ENCODE measurements at places on chromosomes 11 and 22.

- ATAC-seq, result no peak
These were observed 34.8 kb downstream of the TSG101 start for GRCh38 chr11:18491924-18492323.

DNA sequence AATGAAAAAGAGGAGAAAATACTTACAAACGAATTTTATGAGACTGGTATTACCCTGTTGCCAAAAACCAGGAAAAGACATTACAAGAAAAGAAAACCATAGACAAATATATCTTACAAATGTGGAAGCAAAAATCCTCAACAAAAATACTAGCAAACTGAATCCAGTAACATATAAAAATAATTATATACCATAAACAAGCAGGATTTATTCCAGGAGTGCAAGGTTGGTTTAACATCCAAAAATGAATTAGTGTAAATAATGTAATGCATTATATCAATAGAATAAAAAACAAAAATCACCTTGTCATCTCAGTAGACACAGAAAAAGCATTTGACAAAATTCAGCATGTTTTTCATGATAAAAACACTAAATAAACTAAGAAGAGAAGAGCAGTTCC lies 7.3 kb downstream of the NF2 start:
- no peak for ATAC-seq

GRCh38 chr22:38870791-38871359 lies 1.1 kb downstream of the CBX6 start:
- ATAC-seq, result no peak

- ATAC-seq, result no peak
These were observed 114.3 kb downstream of the PHF21B start for GRCh38 chr22:44895296-44896055.

DNA sequence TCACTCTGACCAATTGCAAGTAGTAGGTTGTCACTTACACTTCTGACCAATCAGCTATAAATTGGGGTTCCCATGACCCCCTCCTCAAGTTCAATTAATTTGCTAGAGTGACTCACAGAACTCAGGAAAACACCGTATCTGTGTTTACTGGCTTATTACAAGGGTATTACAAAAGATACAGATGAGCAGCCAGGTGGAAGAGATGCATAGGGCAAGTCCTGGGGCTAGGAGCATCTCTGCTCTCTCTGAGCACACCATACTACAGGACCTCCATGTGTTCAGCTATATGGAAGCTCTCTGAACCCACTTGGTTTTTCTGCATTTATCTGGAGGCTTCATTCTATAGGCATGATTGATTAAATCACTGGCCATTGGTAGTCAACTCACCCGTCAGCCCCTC lies 11.3 kb upstream of the GRK3 start:
- ATAC-seq, result no peak

DNA sequence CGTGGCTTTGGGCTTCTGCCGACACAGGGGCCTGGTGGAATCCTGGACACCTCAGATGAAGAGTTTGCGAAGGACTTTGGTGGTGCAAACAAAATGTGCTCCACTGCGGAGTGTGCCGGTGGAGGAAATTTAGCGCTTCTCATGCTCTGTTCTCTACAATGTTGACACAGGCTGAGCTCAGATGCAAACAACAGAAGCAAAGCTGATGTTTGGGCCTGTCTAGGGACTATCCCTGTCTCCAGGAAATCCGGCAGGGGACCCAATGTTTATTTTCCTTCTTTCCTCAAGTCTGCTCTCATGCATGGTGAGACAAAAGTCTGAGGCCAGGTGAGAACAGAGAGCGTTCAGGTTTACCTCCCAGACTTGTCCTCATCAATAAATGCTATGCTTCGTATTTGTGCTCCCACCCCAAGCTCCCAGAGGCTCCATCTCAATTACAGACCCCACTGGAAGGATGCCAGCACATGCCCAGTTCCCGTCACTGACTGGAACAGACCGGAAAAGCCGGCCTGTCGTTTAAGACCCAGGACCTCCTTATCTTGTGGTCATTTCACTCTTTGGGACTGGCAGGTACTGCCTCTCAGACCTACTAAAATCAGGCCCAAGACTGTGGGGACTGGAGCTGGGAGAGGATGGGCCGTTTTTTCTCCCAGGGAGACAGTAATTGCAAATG lies 105.7 kb upstream of the B3GAT1 start:
- ATAC-seq, result no peak

- no peak for ATAC-seq
These were observed 44.9 kb downstream of the IGLL5 start for GRCh38 chr22:22932512-22932941.

- ATAC-seq, result no peak
These were observed 720.1 kb downstream of the DLG2 start for GRCh38 chr11:84906995-84907394.

GRCh38 chr22:36966851-36967540 lies 52.3 kb downstream of the TST start:
- ATAC-seq, result no peak

GRCh38 chr11:32885556-32885955 lies 7.1 kb upstream of the QSER1 start:
- ATAC-seq, result no peak

DNA sequence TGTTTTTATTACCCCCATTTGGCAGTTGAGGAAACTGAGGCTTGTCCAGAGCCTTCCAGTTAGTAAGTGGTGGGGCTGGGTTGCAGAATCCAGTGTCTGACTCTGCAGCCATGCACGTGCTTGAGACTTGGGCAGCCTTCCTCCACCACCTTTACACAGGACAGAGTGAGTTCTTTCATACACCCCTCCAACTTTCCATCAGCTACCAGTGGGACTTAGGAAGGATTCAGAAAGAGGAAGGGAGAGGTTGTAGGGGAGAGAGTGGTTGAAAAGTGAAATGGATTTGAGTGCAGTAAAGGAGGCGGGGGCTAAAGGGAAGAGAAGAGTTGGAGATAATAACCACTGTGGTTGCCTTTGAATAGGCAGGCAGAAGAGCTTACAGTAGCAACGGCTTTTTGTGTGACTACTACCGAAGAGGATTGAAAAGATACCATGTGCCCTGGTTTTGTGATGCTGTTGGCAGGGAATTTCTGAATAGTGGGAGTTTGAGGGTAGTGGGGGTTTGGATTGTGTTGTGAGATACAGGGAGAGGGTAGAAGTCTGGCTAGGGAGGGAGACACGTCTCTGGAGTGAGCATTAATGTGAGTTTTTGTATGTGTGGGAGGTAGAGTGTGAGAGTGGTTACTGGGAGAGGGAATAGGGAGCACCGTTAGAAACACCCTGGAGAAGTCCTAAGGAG lies 1.7 kb downstream of the UVRAG start:
- ATAC-seq, result no peak

GRCh38 chr22:19119949-19120348 lies 2.3 kb downstream of the DGCR2 start:
- no peak for ATAC-seq

- ATAC-seq, result no peak
These were observed 1.5 kb downstream of the TRIM6 start for GRCh38 chr11:5597953-5598352.

- ATAC-seq, result no peak
These were observed 397.4 kb downstream of the SOX6 start for GRCh38 chr11:15958910-15959309.

- no peak for ATAC-seq
These were observed 5.7 kb downstream of the RSF1 start for GRCh38 chr11:77814848-77815247.

DNA sequence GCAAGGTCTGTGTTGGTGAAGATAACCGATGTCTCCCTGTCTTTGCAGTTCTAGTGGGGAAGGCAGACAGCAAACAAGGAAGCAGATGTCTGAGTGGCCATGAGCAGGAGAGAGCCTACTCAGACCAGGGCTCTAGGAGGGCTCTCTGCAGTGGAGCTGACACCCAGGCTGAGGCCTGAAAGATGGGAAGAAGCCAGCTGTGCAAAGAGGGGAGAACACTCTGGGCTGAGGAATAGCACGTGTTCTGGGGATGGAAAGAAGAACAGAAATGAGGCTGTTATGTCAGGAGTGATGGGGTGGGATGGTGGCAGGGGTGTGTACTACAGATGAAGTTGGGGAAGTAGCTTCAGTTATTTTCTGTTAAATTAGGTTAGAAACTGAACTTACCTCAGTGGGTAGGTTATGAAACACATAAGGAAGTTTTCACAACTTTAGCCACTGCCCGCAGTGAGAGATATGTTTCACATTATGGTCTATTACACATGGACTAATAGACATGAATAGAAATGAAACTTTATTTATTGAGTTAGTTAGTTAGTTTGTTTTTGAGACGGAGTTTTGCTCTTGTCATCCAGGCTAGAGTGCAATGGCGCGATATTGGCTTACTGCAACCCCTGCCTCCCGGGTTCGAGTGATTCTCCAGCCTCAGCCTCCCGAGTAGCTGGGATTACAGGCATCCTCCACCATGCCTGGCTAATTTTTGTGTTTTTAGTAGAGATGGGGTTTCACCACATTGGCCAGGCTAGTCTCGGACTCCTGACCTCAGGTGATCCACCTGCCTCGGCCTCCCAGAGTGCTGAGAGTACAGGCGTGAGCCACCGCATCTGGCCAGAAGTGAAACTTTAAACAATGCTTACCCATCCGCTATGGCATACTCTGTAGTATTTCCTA lies 7.8 kb downstream of the DCPS start:
- no peak for ATAC-seq

DNA sequence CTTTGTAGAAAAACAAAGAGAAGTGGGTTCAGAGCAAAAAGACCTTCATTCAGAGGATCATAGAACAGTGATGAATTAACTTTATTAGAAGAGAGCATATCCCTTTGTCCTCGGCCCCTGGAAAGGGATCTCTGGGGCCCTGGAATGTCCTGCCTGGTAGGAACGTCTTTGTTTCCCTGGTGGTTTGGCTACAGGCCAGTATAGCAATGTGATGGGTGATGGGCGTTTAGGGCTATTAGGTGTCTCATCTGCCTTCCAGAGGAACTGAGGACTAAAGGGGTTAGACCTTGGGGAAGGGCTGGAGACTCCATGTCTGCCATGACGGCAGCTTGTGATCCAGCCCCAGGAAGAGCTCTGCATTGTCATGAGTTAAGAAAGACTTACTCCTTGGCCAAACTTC lies 9.1 kb downstream of the APOL4 start:
- ATAC-seq, result no peak

GRCh38 chr11:70203751-70204465 lies 812 bp downstream of the FADD start:
- ATAC-seq, result peak; percentile 80

GRCh38 chr11:102099755-102100154 lies 10.5 kb upstream of the YAP1 start:
- no peak for ATAC-seq

GRCh38 chr11:35088676-35089075 lies 50.3 kb upstream of the CD44 start:
- no peak for ATAC-seq

DNA sequence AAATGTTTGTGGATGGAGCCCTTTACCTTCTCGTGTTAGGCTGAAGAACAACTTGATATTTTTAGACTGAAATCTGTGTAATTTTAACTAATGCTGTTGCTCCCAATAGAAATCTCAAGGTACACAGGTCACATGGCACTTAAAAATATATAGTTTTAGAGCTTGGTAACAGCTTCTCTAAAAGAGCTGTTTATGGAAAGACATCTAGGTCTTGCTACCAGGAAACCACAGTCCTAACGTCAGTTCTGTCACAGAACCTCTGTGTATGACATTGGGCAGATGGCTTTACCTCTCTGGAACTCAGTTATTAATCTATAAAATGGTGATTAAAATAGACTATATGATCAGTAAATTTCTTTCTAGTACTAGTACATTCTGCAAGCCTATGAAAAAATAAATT lies 35.4 kb downstream of the PAK1 start:
- no peak for ATAC-seq

- no peak for ATAC-seq
These were observed 469.1 kb upstream of the FAT3 start for GRCh38 chr11:91755526-91755925.

DNA sequence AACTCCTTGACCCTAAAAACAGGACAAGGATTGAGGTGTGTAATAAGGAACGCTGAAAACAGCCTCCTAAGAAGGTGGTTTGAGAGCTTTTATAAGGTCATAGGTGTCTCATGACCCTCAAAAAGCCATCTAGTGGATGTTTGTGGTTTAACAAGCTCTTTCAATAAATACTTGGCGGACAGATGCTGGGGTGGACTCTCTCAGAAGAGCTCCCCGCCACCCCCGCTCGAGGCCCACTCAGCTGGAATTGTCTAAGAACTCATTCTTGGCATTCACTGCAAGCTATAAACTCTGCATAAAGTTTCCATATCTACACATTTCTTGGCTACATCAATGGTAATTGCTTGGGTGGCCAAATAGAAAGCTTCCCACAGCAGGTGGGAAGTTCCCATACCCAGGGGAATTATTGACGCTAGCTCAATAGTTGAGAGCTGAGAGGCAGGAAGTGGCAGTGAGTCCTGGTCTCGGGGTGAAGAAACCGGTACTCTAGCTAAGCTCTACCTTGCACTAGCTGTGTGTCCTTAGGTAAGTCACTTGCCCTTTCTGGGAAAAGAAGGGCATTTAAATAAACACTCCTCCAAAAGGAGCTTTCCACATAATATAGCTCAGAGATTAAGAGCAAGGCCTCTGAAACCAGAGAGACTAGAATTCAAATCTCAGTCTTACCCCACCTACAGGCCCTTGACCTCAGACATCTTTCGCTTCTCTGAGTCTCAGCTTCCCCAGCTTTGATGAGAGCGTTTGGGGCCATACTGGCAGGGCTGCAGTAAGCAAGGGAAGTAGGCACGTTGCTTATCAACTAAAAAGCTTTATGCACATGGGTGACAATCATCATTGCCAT lies 6.4 kb downstream of the MS4A15 start:
- no peak for ATAC-seq

DNA sequence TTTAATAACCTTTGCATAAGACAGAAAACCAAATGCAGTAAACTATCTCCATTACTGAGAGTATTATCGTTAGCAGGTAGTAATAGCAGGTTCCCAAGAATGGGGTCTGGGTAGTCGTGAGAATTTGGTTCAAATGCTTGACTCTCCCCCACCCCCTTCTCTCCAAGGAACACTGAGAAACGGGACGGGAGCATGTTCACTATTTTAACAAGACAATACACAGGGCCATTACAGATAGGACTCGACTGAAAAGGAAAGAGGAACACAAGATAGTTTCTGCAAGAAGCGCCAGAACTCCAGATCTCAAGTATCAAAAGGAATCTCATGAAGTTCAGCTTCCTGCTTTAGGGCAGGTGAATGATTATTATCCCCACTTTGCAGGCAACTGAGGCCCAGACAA lies 27.0 kb downstream of the KMT5B start:
- no peak for ATAC-seq

DNA sequence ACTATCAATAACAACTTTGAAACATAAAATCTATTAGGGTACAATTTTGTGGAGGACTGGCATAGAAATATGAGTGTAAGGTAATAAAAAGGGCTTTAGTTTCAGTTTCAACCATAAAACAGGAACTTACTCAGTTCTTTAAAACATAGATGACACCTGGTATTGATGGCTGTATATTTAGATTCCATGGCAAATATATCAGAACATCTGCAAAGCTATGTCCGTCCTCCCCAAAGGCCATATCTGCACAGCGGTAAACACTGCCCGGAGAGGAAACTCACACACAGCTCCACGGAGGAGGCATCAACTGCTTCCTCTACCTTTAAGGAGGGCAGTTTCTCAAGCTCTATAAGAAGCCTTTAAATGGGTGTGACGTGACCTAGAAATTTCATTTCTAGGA lies 993.3 kb downstream of the BRD1 start:
- no peak for ATAC-seq

- ATAC-seq, result no peak
These were observed 7.1 kb upstream of the MUC15 start for GRCh38 chr11:26578998-26579661.

GRCh38 chr22:24953384-24954113 lies 1.0 kb downstream of the KIAA1671 start:
- no peak for ATAC-seq

Data from activated CD4-positive, CD25-positive, alpha-beta regulatory T cell treated with anti-CD3 and anti-CD28 coated beads, Interleukin-2, amount 50 U/mL, for 24 hours (primary cell).